ENCODE measurements at places on chromosomes 11 and 22.

DNA sequence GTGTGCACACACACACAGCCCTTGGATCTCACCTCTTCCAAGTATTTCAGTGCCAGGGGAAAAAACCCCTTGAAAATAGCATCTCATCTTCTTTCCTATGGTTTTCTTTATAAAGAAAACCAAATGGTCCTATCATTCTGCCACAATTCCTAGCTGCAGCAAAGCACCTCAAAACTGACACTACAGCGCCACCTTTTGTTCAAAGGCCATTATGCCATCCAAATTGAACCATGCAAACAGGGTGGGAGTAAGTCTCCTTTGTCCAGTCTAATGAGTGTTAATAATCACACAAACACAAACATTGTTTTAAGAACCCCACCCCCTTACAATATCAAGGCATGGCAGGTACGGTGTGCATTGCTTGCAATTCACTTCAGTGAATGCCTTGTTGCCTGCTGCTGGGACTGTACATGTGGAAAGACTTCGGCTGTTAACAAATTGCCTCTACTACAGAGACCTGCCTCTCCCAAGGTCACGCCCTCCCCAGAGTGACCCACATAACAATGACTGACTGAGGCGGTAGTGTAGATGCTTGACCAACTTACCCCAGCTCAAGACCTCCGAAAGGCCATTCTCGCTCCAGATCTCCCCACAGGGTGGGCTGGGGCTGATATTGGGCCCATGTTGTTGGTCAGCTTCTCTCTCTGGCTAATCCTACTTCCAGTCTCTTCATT lies 31.7 kb downstream of the FAM181B start:
- DNase-seq: peak; percentile 52

GRCh38 chr11:80816966-80817365 lies 1376.1 kb upstream of the TENM4 start:
- no peak for DNase-seq

- no peak for DNase-seq
Measured at GRCh38 chr11:127818625-127819024, 768.7 kb downstream of the ETS1 start.

- no peak for DNase-seq
Measured at GRCh38 chr11:70029115-70029860, 48.8 kb upstream of the ANO1 start.

DNA sequence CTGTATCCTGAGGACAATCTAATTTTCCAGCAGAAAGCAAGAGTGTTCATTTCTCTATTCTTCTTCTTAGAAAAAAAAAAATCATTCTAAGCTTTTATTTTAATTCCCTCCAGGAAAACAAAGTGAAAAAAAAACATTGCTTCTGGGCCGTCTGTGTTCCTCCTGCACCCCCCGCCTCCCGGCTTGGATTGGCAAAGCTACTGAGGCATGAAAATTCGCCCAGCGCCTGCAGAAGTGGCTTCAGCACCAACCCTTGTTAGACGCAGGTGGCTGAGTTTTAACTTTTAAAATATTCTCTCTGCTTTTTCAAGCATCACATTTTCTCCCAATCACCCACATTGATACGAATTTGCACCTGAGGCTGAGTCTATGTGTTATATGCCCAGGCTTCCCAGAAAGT lies 401.6 kb downstream of the BRD1 start:
- DNase-seq: no peak

GRCh38 chr11:36501236-36501635 lies 8.8 kb downstream of the TRAF6 start:
- DNase-seq: peak; percentile 21

GRCh38 chr11:28903716-28904115 lies 795.5 kb downstream of the METTL15 start:
- no peak for DNase-seq

Data from head of caudate nucleus (tissue), 42 donors.